ENCODE measurements at places on chromosomes 16 and 17.

- DNase-seq = no peak
These were observed 21.6 kb downstream of the EMC8 start for GRCh38 chr16:85777583-85778310.

- no peak for DNase-seq
These were observed 528 bp upstream of the NOL11 start for GRCh38 chr17:67717192-67717623.

GRCh38 chr16:3646348-3646920, 8.1 kb upstream of the DNASE1 start:
- no peak for DNase-seq

GRCh38 chr17:70804161-70804560, 634.8 kb downstream of the KCNJ2 start:
- no peak for DNase-seq
